CD4-positive, alpha-beta T cell treated with Interleukin-15 for 1 hour (primary cell): ENCODE measurements at places on chromosomes 3 and 15.

DNA sequence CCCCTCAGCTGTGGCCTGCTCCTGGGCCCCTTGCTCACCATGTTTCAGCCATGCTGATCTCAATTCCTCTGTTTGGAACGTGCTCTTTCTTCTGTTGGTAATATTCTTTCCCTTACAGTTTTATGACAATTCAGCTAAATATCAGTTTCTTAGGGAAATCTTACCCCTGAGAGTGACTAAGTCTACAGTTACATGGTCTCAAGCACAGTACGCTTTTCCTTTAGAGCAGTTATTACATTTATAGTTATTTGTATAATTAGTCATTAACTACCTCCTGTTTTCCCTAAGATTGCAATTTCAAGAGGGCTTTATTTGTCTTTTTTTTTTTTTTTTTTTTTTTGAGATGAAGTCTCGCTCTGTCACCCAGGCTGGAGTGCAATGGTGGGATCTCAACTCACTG, 23.5 kb downstream of the C3orf62 start:
- DNase-seq: no peak

- peak; percentile 13 for DNase-seq
These were observed 21.1 kb downstream of the ACAA1 start for GRCh38 chr3:38115645-38116427.

DNA sequence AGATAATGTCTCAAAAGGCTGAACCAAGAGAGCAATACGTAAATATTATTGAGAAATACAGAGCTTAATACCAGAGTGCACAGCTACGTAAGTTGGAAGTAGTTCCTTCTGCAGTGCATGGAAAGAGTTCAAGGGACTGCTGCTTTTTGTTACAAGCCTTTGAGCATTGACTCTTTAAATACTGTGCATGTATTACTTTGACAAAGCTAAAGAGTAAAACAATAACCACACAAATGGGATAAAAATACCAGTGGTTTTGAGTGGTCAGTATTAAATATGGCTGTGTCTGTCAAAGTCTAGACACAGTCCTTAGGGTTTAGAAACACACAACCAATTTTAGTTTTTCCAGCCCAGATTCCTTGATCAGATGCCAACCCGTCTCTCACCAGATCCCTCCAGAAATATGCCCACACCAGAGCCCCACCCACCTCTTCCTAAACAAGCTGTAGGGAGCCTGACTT, 62.1 kb downstream of the SSR3 start:
- no peak for DNase-seq

- no peak for DNase-seq
These were observed 12.5 kb upstream of the CADM2 start for GRCh38 chr3:84946240-84946639.

DNA sequence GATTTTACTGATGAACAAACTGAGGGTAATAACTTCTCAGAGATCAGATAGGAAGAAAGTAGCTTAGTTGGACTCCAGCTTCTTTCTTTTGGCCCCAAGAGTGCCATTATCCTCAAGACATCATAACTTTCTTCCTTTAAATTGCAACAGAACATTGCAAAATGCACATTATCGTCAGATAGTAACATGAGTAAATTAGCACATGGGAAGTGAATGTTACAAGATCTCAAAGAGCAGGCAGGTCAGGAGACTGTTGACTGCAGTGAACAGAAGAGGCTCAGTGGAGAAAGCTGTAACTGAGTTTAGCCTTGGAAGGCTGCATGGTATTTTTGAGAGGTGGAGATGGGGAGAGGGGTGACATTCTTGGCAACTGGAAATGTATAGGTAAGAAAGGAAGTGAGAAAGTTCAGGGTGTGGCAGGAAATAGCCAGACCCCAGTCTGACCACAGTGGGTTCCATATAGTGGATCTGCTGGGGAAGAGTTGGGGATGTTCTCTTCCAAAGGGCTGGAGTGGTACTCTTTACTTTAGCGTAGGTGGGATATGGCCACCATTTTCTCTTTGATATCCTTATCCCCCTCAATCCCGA, 307.7 kb downstream of the RPLP1 start:
- DNase-seq: peak; percentile 23

DNA sequence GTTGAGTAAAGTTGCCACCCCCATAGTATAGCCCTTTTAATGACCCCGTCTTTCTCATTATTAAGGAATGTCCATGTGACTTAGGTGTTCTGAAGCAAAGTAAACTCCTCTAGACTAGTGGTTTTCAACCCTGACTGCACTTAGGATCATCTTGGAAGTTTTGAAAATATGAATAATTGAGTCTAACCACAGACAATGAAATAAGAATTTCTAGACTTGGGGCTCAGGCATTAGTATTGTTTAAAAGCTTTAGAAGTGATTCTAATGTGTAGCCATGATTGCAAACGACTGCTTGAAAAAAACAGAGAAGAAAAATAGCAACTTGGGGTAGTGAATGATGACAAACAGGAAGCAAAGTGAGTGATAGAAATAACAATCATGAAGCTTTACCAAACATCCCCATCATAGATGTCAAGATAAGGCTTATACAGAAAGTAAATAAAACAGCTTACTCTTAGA, 35.0 kb downstream of the ALCAM start:
- no peak for DNase-seq

- DNase-seq: no peak
These were observed 524.9 kb upstream of the PROK2 start for GRCh38 chr3:72309661-72310418.

- no peak for DNase-seq
These were observed 135.2 kb downstream of the TP63 start for GRCh38 chr3:189766416-189766815.

DNA sequence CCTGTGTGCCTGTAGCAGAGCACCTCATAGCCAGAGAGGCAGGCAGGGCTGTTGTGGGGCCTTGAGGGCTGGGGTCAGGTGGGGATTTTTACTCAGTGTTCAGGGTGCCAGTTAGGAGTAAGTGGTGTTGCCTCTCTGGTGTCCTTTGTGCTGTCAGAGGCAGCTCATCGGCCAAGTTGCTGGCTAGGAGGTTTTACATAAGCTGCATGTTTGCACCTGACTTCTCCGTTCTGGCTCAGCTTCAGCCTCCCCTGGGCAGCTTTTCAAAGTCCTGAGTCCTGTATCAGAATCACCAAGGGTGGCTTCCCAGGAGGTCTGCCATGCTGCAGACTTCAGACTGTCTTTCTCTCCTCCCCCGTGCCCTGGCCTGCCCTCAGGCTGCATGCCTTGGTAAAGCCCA, 242.6 kb upstream of the TPM1 start:
- DNase-seq: no peak

DNA sequence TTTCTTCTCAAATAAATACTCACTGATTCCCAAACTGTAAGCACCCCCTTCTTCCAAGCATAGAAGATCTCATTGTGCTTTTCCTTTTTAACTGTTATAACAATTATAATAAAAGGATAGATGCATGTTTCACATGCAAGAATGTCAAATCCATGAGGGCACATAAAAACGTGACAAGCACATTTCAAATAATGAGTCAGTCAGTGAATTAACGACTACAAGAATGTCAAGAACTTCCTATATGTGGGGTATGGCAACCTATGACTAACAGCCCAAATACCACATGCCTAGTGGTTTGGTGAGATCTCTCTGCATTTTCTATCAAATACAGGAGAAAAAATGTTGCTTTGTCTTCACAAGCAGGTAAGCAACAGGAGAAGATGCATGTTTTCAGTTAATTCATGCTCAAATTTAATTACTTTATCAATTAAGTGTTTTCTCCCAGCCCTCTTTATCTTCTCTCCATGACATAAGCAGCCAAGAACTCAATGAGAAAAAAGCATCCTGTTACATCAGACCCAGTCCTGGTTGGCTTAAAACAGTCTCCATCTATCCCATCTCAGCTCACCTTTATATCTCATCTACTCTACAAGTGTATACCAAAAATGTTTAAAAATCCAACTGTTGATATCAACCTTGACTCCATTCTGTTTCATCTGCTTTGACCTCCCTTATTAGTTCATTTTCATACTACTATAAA, 181.5 kb upstream of the LMCD1 start:
- no peak for DNase-seq
